ENCODE measurements at places on chromosomes 12 and 14.

DNA sequence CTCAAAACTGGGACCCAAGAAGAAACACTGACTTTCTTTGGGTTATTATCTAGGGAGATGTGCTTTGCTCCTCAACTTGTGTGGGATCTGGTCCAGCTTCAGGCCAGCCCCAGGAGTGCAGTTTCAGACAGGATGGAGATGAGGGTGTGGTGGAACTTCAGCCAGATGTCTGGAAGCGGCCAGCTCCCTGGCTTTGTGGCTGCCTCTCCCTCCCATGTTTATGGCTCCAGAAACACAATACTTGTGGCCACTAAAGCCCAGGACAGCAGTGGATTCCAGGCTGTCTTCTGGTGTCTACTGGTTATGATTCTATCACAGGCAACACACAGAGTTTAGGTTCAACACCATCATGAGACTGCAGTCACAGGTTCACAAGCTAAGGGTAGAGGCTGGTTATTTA is 44.2 kb upstream of the EMP1 start:
- DNase-seq = no peak

GRCh38 chr12:114851981-114852380 is 168.0 kb upstream of the TBX3 start:
- no peak for DNase-seq

- DNase-seq = no peak
Measured at GRCh38 chr14:77498984-77499527, 440 bp upstream of the ISM2 start.

DNA sequence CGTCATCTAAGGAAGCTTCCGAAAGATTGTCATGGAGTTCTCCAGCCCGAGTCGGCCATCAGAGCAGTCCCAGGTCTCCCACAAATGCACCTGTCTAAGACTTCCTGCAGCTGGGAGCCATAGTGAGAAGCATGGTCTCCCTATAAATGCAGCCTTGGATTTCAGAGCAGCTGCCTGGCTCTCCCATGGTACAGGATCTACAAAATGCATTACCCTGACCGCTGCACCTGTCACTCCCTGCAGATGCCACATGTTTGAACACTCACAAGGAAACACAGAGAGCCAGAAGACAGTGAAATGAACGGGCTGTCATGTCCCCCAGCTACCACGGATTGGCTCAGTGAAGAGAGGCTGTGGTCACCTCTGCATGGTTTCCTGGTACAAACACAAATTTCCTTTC is 702.7 kb downstream of the MED13L start:
- DNase-seq = no peak

- DNase-seq = no peak
Measured at GRCh38 chr12:123251403-123252076, 18.3 kb downstream of the MTRFR start.

DNA sequence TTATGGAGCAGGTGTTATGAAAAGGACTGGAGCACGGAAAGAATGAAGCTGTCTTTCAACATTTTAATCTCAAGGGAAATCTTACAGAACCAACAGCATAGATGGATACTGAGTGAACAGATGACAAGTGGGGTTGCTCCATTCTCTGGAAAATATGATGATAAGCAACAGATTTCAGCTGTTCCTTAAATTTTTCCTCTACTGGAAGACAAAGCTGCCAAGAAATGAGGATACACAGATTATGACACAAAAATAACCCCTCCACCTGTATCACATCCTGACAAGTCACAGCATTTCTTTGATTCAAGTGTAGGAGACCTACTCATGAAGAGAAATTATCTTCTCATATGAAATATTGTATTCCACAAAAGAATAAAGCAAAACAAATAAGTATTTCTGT is 13.0 kb upstream of the TMTC2 start:
- no peak for DNase-seq

GRCh38 chr14:90451443-90451842 is 54.6 kb downstream of the CALM1 start:
- DNase-seq = no peak

- no peak for DNase-seq
Measured at GRCh38 chr14:104403421-104404220, 175.9 kb upstream of the C14orf180 start.

- DNase-seq = no peak
Measured at GRCh38 chr12:113003636-113004035, 25.3 kb downstream of the OAS2 start.
